ENCODE measurements at places on chromosomes 12 and 14.

DNA sequence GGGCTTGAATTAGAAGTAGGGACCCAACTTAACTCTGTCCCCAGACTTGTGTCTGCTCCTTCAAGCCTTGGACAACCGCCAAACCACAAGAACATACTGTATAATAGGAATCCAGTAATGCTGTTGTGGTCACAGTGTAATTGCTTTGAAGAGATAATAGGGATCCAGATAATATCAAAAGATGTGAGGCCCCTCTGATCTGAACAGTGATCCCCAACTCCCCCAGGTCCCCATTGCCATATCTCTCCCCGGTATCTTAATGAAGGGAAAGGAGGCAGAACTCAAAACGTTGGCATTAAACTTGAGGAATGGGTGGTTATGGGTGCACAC, 8.5 kb upstream of the PLEKHH1 start:
- DNase-seq, result no peak

DNA sequence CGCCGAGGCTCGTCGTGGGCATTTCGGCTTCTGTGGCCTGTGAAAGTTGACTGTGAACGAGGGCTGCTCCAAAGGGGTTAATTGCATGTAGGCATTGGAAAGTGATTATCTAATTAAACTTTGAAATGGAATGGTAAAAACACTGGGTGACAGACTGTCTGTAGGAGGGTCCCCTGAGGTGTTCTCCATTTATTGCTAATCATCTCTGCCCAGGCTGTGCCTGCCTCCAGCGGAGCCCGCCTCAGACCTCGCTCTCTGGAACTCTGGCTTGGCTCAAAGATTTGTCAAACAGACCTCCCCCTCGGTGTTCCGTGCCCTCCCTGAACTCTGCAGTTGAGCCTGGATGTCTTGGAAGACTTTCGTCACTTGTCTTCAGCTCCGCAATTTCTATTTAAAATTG, 50.2 kb upstream of the VRK1 start:
- no peak for DNase-seq

- DNase-seq, result no peak
Observed at GRCh38 chr14:55451398-55451797, 11.0 kb upstream of the TBPL2 start.

DNA sequence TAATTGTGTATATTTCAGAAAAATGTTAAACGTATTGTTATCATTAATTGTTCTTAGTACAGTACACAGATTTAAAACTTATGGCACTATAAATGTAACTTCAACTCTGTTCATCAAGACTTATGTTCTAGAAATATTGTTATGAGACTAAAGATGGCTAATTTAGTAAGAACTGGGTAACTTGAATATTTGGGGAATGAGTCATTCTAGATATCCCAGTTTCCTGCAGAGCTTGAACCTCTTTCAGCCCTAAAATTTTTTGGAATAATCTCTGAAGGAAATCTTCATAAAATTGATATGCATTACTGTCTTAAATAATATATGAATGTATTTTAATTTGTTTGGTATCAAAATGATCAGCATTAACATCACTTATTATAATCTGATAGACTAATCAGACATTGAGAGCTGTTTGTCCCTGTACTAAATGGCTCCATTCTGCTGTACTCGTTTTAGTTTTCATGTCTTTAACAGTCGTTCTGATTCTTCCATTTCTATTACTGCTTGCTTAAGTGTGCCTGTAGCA, 87.1 kb downstream of the VEZT start:
- DNase-seq, result no peak

- DNase-seq, result no peak
Observed at GRCh38 chr14:103870891-103871595, 23.7 kb upstream of the PPP1R13B start.
